Activated gamma-delta T cell treated with anti-CD3 and anti-CD28 coated beads, Interleukin-2, amount 50 U/mL, for 16 hours (primary cell): ENCODE measurements at places on chromosomes 3 and 15.

DNA sequence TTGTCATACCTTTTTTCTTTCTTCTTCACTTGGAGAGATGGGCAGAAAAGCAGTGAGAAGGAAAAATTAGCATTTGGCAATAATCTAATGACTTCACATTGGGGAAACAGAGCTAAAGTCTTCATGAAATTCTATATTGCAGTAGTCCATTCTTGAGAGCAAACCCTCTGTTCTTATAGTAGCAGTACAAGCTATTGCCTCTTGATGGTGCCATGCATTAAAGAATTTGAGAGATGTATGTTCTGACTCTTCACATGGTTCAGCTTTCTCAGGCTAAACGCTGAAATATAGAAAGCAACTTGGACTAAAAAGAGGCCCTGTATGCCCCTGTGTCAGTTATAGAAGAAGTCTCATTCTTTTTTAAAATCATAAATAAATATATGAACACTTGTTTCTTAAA, 36.0 kb downstream of the PHLDB2 start:
- DNase-seq = no peak

DNA sequence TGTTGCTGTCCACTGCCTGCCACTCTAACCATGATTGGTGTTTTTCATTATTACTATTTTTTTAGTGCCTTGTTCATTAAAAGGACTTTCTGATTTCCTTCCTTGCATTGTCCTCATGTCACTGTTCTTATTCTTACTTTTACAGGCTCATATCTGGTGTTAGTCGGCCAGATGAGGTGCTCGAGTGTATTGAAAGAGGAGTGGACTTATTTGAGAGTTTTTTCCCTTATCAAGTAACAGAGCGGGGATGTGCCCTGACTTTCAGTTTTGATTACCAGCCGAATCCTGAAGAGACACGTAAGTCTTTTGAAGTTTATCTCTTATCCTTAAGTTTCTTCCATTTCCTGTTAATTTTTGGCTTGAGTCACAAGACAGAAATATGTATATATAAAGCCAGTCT, 23.2 kb downstream of the QTRT2 start:
- DNase-seq = no peak

DNA sequence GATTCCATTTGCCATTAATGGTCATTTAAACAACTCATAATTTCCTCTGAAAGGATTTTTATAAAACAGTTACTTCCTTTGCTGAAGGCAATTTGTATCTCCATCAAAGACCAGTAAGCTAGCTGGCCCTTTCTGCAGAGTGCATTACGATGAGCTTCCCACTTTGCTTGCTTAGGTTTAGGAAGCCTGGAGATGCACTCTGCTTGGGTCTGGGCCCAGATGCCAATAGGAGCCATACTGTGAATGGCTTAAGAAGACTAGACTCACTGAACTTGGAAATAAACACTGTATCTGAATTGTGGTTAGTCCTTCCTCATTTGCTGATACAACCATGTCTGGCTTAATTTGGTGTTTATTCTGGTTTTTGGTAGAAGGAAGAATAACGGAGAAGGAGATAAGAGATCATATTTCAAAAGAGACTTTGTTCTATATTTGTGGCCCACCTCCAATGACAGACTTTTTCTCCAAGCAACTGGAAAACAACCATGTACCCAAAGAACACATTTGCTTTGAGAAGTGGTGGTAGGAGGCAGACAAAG, 38.1 kb downstream of the OXNAD1 start:
- no peak for DNase-seq

GRCh38 chr15:64536244-64536836, 76.0 kb downstream of the ZNF609 start:
- DNase-seq = no peak

- DNase-seq = no peak
Observed at GRCh38 chr15:64400583-64400982, 12.9 kb downstream of the TRIP4 start.

DNA sequence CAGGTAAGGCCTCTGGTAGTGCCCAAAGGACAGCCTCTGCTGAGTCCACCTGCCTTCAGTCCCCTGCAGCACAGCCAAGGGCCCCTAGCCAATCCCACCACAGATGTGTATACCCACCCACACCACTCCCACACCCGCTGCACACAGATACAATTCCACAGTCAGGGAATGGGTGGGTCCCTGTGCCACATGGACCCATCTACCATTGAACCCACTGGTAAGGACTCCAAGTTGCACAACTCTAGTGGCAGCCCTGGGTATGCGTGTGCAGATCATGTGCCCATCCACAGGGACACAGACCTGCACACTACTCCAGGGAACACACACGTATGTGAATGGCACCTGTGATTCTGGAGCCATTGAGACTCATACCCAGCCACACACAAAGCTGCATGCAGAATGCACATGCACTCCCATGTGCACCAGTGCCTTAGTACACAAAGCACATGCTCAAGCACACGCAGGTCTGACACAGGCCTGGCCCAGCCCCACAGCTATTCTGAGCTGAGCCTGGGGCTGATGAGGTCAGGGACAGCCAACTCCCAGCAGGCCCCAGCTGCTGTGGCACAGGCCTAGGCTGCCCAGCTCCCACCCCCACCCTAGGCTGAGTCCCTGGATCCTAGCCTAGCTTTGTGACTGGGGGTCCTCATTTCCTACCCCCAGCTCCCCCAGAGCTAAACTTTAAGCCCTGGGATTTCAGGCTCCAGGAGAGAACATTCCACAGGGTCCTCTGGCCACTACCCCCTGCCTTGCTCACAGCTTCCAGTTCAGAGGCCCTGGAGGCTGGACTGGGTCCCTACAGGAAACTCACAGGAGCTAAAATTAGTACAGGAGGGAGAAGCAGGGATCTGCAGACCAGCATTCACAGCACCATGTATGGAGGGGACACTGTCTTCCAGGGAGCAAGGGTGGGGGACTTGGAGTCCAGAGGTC, 2.7 kb upstream of the ALS2CL start:
- DNase-seq = no peak

DNA sequence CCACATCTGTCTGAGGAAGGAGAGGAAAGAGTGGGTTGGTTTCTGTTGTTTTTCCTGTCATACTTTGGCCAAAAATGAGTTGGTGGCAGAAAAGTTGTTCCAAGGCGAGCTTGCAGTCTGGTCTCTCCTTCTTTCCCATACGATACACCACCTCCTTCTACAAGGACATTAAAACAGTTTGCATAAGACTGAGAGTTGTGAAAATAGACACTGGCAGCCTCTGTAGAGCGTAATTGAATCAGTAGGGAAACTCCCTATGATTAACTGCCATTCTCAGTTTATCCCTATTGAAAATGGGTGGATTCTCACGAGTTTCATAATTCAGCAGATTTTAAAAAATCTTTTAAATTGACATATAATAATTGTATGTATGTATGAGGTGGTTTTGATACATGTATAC, 3.7 kb upstream of the LSG1 start:
- no peak for DNase-seq

GRCh38 chr15:84631706-84632272, 22.3 kb downstream of the WDR73 start:
- DNase-seq = no peak

DNA sequence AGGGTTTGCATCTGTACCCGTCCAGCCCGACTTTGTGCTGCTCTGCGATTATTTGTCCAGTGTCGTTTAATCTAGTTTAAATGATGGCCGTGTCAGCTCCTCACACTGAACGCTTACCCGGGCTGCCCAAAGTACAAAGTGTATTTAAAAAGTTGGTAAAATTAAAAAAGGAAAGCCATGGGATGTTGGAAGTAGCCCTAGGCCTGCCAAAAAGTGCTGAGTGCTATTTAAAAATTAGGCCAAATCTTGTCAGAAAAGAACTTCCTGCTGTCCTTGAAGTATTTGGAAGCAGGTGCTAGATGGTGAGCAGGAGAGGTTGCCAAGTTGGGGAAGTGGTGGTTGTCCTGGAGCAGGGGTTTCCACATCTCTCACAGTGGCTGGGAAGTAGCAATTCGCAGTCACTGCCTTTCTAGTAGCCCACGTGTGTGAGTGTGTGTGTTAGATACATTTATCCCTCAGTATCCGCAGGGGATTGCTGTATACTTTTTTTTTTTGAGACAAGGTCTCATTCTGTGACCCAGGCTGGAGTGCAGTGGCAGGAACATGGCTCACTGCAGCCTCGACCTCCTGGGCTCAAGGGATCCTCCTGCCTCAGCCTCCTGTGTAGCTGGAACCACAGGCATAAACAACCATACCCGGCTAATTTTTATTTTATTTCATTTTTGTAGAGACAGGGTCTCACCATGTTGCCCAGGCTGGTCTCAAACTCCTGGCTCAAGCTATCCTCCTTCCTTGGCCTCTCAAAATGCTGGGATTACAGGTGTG, 664 bp downstream of the PPCDC start:
- no peak for DNase-seq

DNA sequence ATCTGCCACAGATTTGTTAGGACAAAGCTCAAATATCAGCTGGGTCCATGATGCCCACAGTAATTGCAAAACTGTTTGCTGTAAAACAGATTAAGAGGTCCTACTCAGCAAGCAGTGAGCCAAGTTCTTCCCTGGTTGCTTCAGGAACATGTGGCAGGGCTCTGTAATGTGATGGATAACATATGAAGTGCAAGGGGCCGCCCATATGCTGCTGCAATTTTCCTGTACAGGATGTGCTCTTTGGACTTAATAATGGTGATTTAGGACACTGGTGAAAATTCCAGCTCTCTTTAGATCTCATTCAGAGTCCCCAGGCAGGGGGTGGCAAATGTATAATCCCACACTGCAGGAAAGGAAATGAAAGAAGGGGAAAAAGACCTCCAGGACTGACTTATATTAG, 289.4 kb downstream of the LSAMP start:
- no peak for DNase-seq

GRCh38 chr3:120526011-120526870, 69.9 kb upstream of the NDUFB4 start:
- DNase-seq = no peak

DNA sequence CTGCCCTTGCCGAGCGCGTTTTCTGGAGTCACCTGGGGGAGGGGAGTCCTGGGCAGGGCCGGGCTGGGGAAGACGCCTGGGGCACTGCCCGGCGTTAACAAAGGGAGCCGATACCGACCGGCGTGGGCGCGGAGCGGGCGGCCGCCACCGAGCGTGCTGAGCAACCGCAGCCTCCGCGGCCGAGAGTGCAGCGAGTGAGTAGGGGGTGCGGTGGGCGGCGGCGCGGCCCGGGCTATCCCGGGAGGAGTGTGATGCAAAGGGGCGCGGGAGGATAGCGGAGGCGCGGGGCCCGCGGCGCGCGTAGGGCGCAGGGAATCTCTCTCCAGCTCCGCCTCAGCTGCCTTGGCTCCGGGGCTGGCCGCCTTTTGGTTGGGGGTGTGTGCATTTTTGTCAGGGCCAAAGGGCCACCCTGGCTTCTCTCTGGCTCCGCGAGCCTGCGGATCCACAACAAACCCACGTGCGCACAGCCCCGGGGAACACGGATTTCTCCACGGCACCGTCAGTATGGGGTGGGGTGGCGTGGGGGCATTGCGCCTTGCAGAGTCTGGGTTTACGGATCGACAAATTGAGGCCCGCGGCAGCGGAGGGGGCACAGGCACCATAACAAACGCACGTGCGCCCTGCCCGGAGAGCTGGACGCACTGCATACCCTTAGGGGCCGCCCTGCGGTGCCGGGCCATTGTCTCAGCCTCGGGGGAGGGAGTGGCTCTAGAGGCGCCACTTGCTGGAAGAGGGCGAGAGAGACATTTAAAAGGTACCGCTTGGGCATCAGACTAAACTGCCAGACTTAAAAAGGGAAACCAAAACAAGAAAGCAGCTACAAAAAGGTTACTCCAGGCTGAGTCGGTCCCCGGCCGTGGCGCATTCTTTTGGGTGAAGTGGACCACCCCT, 560 bp downstream of the ST6GAL1 start:
- DNase-seq = peak; percentile 46

GRCh38 chr15:96366526-96366877, 36.0 kb downstream of the NR2F2 start:
- DNase-seq = no peak

DNA sequence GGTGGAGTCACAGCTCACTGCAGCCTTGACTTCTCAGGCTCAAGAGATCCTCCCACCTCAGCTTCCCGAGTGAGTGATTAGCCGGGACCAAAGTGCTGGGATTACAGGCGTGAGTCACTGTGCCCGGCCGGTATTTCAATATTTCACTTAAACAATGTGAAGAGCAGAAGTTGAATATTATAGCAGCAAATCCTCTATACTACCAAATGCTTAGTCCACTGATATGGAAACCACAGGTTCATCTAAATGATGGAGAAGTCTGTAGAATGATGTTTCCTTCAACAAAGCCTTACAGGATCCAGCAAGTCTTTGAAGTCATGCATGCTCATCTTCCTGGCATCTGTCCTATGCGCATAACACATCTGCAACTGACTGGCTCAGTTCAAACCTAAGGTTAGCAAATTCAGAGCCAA, 20.3 kb upstream of the UACA start:
- no peak for DNase-seq

DNA sequence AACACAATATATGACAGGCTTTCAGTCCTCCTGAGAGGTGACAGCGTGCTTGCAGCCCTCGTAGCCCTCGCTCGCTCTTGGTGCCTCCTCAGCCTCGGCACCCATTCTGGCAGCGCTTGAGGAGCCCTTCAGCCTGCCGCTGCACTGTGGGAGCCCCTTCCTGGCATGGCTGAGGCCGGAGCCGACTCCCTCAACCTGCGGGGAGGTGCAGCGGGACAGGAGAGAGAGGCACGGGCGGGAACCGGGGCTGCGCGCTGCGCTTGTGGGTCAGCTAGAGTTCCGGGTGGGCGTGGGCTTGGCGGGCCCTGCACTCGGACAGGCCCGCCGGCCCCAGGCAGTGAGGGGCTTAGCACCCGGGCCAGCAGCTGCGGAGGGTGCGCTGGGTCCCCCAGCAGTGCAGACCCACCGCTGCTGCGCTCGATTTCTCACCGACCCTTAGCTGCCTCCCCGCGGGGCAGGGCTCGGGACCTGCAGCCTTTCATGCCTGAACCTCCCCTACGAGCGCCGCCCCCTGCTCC, 60.4 kb upstream of the HRH1 start:
- DNase-seq = no peak

GRCh38 chr3:171768281-171768900, 41.9 kb downstream of the PLD1 start:
- no peak for DNase-seq

DNA sequence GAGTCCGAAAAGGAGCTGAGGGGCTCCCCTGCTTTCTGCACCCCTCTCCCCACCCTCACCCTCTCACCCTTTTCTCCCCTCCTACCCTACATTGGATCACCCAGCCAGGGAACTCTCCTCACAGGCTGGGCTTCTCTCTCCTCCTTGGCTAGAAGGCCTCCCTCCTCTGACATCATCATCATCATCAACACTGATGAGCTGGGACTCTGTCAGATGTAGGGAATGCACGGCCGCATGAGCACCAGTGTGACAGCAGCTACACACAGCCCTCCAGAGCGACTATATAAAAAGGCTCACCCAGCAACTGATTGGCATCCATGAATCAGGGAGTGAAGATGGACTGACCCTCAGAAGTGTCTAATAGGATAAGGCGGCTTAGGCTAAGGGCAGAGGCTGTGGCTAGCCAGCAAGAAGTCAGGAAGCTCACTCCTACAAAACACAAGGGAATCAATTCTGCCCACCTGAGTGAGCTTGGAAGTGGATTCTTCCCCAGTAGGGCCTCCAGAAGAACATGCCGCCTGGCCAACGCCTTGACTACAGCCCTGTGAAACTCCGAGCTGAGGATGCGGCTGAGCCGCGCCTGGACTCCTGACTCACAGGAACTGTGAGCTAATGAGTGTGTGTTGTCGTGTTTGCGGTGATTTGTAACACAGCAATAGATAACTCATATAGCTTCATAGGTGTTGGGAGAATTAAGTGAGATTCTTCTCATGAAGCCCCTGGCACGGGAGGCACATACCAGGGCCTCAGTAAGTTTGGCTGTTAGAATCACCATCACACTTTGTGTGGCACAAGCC, 147.6 kb downstream of the FAM43A start:
- DNase-seq = no peak
